ENCODE measurements at places on chromosomes 1 and 21.
A peak's percentile ranks its signal among the peaks of the same experiment; 100 is the strongest.

- DNase-seq = no peak
These were observed 13.5 kb downstream of the GSTM5 start for GRCh38 chr1:109725510-109725909.

GRCh38 chr1:162561616-162562469 is at the start of gene UAP1:
Gene UAP1, plus strand, starts transcription at chr1:162561722. Its CDS starts 4,347 bp downstream, at chr1:162566069.
- no peak for DNase-seq

GRCh38 chr1:23466423-23466989 is 17.5 kb downstream of the ASAP3 start:
- DNase-seq = no peak

DNA sequence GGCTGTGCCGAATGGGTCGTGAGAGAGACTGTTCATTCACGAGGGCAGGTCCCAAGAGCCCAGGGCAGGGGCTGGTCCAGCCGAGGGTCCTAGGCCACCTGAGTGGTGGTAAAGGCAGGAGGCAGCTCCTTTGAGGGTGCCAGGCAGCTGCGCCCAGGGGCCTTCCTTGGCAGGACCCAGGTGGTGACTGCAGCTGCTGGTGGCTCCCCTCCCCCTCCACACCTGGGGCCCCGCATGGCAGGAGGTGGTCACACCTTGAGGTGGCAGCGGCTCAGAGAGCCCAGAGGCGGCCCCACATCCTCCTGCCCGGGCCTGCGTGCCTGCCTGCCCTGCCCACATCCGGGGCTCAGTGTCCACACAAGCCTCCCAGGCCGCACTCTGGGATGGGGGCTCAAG is 9.8 kb upstream of the PLCH2 start:
- DNase-seq = no peak

GRCh38 chr21:38859852-38860251 is 54.1 kb downstream of the ETS2 start:
- no peak for DNase-seq

GRCh38 chr1:44371206-44371605 is 16.1 kb upstream of the ERI3 start:
- DNase-seq = no peak

GRCh38 chr1:117747605-117748004 is 141.8 kb downstream of the TENT5C start:
- no peak for DNase-seq

GRCh38 chr1:154463512-154463990 is 38.5 kb upstream of the TDRD10 start:
- DNase-seq = no peak

DNA sequence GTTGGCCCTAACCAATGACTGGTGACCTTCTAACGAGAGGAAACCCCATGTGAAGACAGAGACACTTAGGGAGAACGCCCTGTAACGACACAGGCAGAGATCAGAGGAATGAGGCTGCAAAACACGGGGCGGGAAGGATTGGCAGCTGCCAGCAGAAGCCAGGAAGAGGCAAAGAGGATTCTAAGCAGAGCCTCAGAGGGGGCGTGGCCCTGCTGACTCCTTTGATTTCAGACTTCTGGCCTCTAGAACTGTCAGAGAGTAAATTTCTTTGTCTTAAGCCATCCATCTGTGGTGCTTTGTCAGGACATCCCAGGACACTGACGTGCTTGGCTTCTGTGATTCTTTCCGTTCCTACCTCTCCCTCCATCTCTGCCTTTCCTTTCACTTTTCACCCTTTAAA is 79.3 kb downstream of the SH3BGR start:
- no peak for DNase-seq

DNA sequence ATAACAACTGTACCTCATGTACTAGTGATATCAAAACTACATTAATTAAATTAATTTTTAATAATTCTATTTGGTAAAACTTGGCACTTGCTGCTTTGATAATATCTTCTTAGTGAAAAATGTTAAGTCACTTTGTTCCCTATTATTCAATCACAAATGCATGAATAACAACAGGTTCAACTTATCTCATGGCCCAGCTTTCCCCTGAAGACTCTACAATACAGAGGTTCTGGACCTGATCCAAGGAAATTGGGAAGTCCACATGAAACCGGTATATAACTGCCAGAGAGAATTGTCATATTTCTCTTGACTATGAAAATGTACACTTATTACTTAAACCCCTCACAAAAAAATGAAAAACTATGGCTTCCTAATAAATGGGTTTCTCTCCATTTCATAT is 33.9 kb upstream of the PTPRC start:
- DNase-seq = no peak

DNA sequence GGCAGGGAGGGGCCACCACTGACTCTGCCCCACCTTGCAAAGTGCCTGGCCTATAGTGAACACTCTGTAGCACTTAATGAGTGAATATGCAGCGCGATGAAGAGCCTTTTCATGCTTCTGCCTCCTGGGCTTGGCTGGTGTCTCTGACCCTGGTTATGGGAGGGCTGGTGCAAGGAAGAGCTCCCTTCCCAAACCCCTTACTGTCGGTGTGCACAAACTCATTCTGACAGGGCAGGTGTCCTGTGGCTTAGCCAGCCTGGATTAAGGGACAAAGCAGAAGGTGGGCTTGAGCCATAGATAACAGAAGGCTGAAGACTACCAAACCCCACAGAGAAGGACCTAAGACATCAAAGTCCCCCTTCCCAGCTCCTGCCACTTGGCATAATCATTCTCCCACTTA is 2.0 kb upstream of the NCMAP start:
- DNase-seq = no peak

DNA sequence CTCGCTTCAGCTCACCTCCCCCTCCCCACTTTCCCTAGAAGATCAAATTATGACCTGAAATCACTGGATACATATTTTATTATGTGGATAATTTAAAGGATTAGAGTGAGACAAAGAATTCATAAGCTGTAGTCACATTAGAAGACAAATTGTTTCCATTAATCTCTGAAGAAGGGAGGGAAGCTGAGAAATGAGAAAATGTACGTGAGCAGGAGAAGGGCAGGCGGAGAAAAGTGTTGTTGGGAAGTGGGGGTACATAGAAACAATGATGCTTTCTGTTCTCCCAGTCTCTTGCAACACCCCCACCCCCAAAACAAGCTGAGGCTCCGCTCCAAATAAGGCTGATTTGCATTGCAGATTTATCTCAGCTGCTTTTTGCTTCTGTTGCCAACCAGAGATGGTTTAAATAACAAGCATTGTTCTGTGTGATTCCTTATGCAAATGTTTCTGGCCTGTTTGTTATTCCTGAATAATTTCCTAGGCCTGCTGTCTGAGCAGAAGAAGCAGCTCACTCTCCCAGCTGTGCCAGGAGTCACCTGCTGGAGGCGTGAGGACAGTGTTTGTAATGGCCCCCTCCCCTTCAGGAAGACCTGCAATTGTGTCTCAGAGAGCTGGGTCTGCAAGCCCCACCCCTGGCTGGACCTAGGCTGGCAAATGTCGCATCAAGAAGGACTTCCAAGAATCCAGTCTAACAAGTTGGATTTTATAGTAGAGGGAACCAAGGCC is 121.8 kb upstream of the TNR start:
- DNase-seq = no peak

DNA sequence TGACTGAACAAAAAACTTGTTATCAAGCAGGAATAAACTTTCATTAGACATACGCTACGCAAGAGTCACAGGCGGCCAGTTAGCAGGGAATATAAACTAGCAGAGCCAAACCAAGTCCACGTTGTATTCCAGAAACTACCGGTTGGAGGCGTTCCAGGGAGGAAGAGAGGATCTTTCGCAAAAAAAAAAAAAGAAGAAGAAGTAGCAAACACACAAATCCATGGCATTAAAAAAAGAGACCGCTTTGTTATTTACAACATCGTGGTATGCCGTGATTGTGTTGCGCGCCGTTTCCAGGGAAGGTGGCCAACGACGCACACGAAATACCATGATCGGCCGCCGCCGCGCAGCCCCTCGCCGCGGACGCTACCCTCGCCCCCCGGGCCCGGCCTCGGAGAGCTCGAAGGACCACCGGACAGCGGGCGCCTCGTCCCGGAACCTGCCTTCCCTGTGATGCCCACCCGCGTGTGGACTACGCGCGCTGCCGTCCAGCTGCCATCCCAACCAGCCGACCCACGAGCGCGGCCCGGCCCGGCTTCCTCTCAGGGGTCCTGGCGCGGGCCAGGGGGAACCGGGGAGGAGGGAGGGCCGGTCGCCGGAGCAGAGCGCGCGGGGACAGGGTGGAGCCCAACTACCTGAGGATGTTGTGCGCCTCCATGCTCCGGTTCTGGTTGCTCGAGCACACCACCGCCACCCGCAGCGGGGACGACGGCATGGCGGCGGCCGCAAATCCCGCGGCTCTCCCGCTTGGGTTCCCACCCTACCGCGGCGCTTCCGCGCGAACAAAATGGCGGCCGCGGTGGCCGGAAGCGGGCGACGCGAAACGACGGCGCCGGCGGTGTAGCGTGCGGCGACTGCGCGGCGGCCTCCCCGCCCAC is 581 bp downstream of the SSU72 start:
- peak; percentile 34 for DNase-seq

- DNase-seq = no peak
These were observed 26.4 kb upstream of the LRIG2 start for GRCh38 chr1:113046569-113046968.

DNA sequence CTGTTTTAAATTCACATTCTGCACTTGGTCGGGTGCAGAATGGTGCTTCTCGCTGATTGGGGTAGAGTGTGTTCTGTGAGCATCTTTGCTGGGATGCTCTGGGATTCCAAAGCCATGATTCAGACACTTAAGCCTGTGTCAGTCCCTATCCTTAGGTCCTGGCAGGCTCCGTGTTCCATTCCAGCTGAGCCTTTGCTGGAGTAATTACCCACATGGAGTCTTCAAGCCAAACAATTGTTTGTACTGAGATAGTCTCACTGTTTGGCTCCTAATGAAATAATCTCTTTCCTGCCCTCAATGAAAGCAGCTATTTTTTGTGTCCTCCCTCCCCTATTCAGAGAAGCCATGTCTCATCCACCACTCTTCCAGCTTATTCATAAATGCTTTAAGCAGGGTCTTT is 18.7 kb downstream of the SMAP2 start:
- DNase-seq = no peak
